Hematopoietic multipotent progenitor cell treated with erythropoietin and hydrocortisone succinate and interleukin-3 and kit ligand, for 6 days (in vitro differentiated cells): ENCODE measurements at places on chromosomes 1 and 21.

GRCh38 chr1:18644446-18644845 is 13.8 kb downstream of the PAX7 start:
- no peak for DNase-seq

GRCh38 chr1:155131285-155131684 is 3.6 kb downstream of the EFNA1 start:
- no peak for DNase-seq

GRCh38 chr1:88998716-88999115 is 6.3 kb upstream of the KYAT3 start:
- DNase-seq: peak; percentile 87

DNA sequence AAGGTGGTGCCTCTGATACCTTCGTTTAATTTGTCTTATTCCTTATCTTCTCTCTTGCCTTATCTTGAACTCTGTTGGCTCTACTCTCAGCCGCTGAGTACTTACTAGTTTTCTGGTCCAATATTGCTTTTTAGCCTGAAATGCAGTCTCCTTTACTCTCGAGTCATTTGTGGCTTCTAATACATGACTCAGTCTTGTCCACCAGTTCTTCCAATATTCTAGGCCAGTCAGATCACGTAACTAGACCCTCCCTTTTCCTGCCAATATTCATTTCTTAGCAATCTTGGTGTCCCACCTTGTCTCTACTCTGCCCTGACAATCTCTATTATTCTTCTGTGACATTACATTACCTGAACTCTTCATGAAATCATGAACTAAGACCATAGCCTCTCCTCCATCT is 555.8 kb downstream of the DPYD start:
- DNase-seq: no peak

- peak; percentile 33 for DNase-seq
Observed at GRCh38 chr1:25704267-25704691, 87.7 kb downstream of the MAN1C1 start.

DNA sequence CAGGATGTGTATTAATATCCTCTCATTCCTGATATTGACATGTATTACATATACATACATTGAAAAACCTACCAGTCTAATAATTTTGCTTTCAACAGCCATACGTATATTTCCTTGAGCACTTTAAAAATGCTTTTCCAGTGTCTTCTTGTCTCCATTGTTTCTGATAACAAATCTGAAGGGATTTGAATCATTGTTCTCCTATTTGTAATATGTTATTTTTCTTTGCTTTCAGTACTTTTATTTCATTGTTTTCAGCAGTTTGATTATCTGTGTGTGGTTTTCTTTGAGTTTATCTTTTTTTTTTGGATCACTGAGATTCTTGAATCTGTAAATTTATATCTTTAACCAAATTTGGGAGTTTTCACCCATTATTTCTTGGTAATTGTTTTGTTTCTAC is 65.3 kb downstream of the RABGAP1L start:
- no peak for DNase-seq

GRCh38 chr1:7009741-7010525 is 224.7 kb downstream of the CAMTA1 start:
- no peak for DNase-seq

DNA sequence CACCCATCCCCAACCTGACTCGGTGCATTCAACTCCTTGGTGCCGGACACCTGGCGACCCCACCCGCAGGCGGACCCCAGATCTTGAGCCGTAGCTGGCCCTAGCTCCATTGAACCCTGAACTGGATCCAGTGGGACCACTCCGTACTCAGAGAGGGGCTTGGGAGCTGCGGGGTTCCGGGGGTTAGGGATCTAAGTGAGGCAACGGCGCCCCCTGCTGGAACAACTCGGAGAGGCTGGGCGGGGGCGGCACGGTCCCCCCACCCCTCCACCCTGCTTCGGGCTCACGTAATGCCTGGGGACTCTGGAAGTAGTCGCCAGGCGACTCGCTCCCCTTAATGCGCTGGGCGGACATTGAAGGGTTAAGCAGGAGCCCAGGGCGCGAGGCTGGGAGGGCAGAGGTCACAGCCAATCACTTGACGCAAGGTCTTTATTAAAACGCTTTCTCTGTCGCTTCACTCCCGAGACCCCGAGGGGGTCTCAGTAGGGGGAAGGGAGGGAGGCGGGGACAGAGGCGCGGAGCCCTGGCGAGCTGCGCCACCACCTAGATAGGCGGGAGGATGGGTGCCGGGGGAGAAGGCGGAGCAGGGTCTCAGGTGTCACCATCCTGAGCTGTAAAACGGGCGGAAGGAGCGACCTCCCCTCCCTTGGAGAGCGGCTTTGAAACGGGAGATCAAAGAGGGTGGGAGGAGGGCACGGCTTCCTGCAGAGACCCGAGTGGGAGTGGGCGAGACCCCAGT is 704 bp upstream of the CRABP2 start:
- DNase-seq: peak; percentile 67

DNA sequence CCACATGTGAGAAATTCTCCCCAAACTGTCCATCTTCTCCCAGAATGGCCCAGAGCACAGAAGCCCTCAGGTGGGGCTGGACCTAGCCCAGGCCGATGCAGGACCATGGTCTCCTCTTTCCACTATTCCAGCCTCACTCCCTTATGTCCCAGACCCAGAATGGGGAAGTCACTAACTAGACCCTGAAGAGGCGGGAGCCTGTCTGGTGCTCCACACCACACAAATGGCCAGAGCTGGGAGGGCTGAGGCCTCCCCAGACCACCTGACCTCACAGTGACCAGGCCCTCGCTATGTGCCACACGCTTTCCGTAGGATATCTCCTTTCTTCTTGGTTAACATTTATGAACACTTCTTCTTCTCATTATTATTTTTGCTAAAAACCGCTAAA is 54.9 kb upstream of the EDN2 start:
- no peak for DNase-seq

DNA sequence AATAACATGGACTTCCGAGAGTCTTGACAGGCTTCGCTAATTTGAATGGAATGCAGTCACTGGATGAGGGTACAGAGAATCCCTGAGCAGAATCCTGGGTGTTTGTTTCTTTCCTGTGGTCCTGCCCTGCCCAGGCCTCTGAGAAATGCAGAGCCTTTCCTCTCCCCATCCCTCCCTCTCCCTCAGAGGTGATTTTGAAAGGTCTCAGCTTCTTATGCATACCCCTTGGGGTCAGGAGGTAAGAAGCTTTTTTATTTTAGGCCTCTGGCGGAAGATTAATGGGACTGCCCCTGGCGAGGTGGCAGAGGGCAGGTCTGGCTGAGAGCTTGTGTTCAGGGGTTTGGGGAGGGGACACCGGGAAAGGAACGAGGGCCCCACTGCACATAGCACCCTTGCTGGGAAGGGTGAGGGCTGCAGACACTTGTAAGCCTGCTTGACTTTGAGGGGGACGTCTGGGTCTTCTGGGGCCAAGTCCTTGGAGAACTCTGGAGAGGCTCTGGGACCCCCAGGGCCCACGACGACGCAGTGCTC is 116.5 kb upstream of the SLC45A1 start:
- DNase-seq: no peak

DNA sequence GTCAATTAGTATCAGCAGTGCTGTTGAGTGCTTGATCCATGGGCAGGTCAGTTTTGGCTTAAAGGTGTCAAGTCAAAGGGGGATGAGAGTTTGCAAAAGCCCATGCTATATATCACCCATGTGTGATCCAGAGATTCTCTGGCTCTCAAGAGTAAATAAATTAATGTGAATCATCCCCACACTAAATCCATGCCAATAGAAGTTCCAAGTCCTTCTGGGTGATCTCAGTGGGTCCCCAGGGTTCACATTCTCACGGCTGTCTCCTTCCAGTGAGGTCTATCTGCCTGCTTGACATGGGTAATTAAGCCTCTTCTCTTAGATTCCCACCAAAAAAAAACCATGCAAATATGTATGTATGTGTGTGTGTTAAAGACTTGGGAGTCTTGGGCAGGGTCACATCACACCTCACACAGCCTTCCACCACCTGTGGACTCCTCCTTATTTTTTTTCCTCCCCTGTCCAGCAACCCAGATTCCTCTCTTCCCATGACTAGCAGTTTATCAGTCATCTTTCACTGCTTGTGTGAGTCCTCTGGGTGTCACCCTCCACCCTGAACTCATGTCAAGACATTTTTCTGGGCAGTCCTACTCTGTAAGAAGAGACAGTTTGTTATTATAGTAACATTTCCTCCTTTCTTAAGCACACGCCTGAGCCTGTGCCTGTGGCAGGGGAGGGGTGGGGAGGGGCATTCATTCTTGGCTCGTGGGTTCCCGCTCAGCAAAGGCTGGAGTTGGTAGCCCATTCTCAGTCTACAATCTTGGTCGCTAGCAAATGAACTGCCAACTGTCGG is 14.3 kb upstream of the S100A11 start:
- DNase-seq: peak; percentile 42

DNA sequence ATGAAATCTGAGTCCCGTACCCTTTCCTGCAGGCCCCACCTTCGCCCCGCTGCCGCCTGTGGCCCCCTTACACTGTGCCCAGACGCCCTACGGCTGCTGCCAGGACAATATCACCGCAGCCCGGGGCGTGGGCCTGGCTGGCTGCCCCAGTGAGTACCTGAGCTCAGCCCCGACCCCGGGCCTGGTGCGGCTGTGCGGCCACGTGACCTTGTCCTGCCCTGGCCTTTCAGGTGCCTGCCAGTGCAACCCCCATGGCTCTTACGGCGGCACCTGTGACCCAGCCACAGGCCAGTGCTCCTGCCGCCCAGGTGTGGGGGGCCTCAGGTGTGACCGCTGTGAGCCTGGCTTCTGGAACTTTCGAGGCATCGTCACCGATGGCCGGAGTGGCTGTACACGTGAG is 25.2 kb downstream of the AGRN start:
- no peak for DNase-seq

- no peak for DNase-seq
Observed at GRCh38 chr1:6904476-6905170, 119.4 kb downstream of the CAMTA1 start.

- peak; percentile 76 for DNase-seq
Observed at GRCh38 chr1:6358757-6359201, 34.8 kb downstream of the ACOT7 start.

GRCh38 chr1:188599313-188599712 is 1770.6 kb downstream of the PLA2G4A start:
- DNase-seq: no peak

GRCh38 chr1:104726917-104727316 is 977.2 kb downstream of the AMY1C start:
- DNase-seq: no peak

DNA sequence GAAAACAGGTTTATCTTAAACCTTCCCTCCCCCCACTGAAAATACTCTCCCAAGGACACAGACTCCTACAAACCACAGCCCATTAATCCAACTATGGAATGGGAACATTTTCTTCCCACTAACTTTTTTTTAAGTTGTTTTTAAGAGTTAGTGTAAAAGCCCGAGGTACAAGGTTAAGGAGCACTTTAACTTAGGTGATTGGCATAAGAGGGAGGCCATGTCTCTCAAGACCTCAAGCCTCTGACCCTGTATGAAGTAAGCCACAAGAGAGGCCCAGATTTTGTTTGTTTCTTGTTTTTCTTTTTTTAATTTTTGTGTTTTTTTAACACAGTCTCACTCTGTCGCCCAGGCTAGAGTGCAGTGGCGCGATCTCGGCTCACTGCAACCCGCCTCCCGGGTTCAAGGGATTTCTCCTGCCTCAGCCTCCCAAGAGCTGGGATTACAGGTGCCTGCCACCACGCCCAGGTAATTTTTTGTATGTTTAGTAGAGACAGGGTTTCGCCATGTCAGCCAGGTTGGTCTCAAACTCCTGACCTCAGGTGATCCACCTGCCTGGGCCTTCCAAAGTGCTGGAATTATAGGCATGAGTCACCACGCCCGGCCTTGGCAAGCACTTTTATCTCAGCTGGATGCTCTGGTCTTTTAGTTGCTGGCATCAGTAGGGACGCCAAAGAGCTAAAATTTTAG is 14.4 kb downstream of the ARMH1 start:
- DNase-seq: no peak

DNA sequence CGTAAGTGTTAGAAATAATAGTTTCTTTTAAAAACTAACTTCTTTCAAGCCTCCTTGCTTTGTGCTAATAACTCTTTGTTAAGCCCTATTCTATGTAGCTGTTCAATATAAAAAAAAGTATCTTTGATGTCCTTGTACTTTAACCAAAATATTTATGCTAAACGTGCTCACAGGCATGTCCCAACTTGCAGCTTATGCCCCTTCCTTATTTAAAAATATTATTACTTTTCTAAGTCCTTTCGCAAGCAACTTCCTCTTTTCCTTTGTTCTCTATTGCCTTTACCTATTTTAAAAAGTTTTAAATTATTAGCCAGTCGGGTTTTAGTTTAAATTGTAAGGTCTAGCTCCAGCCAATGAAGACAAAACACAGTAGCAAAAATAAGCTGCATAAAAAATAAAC is 43.4 kb upstream of the NBPF3 start:
- peak; percentile 27 for DNase-seq
